ENCODE measurements at places on chromosomes 1 and 21.

DNA sequence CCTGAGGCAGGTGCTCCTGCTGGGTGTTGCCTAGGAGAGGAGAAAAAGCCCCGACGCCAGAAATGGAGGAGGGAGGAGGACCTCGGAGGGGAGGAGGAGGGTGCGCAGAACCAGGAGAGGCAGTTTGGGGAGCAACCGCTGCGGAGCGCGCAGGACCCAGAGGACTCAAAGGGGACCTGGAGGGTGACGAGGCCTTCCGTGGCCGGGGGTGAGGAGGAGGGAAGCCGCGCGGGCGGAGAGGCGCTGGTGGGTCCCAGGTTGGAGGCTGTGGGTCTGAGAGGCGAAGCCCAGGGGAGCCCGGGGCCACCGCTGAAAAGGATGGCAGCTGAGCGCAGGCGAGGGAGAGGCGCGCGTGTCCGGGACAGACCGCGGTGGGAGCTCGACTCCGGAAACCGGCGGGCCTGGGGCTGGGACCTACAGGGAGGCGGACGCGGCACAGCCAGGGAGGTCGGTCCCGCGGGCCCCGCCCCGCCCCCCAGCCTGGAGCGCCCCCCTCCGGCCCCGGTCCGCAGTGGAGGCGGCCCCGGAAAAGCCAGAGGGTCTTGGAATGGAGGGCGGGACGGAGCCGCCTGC, 15.1 kb downstream of the RNF223 start:
- DNase-seq, result no peak

DNA sequence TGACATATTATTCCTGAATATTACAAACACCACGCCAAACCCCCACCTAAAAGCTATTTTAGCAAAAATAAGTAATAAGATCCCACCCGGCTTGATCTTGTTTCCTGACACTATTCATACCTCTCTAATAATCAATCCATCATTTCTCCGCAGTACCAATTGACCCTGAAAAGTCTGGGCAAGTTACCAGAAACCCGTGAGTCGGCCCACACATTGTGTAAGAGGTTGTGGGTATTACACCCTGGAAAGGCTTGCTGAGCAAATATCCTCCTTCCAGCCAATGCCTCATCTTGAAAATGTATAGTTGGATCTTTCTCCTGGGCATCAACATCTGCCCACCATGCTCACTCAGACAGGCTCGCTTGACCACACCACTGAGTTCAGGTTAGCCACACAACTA, 451.0 kb downstream of the TTLL7 start:
- DNase-seq, result no peak

DNA sequence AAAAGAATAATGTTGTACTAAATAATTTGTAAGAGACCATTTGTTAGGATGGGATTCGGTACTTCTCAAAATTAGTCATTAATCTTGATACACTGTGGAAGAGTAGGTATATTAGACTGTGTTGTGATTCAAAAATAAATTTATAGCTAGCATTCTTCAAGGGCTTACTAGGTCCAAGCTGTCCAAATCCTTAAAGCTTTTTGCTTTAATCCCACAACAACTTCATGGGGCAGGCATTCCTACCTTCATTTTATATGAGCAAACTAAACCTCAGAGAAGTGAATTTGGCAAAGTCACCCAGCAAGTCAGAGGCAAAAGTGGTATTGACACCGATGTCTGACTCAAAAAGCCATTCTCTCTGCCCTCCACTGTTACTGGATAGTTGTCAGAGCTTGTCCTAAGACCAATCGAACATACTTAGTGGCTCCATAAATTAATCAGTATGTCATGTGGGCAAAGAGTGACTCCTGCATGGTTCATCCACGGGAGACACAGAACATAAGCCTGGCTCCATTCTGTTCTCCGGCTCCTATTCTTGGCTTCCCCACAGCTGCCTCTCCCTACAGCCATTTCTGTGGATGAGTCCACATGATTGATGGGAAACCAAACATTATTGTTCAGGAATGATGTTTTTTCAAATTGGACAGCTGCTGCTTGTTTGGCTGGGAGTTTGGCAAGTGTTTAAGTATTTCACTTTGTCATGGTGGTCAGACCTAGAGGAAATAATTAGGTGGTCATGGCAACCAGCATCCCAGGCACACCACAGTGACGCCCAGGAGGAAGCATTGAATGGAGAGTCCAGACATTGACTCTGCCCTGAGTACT, 133.4 kb upstream of the FGGY start:
- no peak for DNase-seq

DNA sequence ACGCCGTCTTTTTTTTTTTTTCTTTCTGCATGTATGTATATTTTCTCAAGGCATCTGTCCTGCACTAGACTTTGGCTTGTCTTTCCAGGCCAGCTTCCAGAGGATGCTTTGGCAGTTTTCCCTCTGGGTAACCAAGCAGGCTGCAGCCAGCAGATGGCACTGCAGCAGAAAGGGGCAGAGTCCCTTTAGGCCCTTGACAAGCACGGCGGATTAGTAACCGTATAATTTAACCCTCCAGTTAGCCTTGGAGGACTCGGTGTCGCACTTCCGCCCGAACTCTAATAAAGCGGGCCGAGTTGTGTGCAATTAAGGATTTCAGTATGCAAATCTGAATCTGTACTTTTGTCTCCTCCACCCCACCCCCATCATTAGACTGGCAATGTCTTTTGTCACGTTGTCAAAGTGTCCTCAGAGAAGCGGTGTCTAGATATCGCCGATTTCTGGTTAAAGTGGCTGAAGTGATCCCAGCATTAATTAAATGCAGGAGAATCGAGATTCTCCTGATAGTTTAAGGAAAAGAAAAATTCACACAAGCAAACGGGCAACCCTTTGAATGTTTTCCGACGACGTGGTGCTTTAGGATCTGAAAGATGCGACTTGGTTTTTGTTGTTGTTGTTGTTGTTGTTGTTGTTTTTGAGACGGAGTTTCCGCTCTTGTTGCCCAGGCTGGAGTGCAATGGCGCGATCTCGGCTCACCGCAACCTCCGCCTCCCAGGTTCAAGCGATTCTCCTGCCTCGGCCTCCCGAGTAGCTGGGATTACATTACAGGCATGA, 1.1 kb upstream of the TMEM167B start:
- no peak for DNase-seq

DNA sequence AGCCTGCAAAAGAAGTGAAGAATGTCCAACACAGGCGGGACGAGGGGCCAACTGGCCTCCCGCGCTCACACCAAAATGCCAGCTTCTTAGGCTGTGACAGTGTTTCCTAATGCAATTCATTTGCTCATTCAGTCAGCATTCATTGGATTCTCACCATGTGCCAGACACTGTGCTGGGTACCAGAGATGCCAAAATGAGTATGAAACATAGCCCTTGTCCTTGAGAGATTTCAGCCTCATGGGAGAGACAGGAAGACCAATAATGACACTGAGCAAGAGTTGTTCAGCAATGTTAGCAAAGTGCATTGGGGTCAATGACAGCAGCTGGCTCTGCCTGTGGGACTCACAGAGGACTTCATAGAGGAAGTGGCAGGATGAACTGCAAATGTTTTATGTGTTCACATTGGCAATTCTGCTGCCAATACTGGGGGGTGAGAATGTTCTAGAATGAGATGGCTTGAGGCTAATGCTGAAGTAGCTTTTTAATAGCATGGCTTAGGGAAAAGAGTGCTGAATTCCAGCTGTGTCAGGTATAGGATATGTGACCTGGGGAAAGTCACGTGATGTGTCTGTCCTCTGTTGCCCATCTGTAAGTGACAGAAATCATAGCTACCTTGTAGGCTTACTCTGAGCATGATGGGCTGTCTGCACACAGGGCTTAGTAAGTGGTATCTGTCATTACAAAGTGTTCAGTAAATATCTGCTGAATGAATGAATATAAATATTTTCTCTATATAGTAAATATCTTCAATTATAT, 58.3 kb upstream of the KIF26B start:
- no peak for DNase-seq

GRCh38 chr21:38097789-38098188, 159.0 kb upstream of the KCNJ15 start:
- no peak for DNase-seq

DNA sequence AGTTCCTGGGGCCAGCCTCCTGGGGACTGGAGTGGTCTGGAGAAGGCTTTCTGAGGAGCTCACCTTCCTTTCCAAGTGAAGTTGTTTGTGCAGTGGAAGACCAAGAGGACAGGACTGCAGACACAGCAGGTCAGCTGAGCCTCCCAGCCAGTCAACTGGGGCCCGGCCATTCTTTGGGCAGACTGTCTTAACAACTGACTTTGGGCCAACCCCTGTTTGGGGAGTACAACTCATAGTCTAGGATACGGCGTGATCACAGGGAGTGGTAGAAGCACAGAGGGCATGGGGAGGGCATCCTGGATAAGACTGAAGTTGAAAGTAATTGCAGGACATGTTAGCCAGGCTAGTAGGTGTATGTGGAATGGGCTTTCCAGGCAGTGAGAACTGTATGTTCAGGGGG, 50.3 kb downstream of the PGM1 start:
- no peak for DNase-seq

DNA sequence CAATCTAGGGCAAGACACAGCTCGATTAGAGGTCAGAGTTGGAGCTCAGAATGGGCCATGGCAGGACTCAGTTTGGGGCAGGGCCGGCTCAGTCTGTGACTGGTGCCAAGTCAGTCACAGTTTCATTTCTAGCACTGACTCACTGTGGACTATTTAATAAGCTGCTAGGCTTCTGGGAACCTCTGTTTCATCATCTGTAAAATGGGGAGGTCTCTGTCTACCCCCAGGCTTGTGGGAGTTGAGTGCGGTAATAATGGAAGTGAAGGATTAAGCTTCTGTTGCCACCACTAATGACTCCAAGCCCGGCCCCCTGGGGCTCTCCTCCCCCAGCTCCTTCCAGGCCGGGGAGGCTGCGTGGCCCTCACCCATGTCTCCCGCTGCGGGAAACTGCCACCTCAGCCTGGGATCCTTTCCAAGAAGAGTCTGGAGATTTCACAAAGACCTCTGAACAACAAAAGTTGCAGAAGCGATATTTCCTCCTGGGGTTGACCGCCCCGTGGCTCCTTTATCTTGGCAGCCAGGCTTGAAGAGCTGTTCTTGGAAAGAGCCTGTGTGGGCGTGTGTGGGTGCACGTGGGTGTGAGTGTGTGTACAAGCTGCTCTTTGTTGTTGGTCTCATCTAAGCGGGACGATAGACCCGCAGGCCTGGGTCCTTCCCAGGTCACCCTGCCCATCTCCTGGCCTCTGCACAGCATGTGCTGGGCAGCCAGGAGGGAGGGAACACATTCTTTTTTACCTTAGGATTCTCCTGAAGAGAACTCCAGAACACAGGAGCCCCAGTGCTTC, 29.1 kb downstream of the KNCN start:
- DNase-seq, result no peak

DNA sequence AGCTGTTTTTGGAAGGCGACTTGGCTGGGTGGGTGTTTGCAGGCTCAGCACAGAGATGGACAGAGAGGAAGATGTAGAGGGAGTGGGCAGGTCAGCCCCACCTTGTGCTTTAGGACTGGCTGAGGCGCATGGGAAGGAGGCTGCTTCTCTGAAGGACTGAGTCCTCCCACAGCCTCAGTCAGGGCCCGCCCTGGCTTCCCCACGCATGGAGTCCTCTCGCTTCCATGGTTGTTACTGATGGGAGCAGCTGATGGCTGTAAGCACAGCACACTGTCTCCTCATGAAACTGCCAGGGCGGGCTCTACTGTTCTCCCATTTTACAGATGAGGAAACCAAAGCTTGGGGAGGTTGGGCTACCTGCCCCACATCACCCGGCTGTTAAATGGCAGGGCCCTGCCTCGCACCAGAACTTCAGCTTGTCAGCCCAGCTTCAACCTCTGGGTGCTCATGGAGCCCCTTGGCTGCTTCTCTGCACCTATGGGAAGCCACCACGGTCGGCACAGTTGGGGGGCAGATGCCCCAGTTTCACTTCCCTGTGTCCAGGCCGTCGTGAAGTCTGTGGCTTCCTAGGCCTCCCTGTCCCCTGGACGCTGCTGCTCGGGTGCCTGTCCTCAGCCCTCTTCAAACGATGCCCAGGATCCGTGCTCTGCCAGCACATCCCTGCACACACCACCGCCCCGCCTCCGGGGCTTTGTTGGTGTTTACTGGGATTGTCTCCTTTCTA, 2.4 kb downstream of the TMEM201 start:
- no peak for DNase-seq

DNA sequence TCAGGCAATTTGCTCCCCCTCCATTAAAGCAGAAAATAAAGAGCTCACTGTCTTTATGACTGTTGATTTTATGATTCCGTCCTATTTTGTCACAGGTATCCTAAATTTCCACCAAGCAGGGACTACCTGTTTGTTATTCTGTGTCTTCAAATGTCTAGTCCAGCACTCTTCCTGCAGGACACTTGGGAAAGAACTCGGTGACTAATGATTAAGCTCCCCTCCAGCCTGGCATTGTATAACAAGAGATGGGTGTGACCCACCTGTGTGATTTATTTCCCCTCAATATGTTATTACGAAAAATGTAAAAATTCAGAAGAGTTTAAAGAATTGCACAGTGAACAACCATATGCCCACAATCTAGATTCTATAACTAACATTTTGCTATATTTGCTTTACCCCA, 42.9 kb upstream of the LRRN2 start:
- DNase-seq, result no peak

DNA sequence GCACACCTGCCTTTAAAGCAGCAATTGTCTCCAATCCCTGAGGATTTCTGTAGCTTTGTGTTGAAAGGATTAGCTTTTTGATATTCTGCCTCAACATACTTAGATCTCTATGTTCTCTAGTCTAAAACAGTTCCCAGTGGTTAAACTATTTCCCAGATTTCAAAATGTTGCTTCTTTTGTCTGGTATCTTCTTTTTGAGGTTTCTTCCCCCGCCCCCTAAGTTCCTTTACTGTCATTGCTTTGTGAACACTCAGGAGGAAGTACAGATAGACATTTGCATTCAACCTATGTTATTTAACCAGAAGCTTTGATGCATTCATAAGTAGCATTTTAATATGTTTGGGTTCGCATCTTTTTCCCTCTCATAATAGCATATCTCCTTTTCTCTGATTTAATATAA, 33.5 kb downstream of the CYYR1 start:
- no peak for DNase-seq

- DNase-seq, result no peak
Measured at GRCh38 chr21:46604975-46605766, at the start of gene S100B. Gene S100B (minus strand): TSS chr21:46605082. CDS start chr21:46602415, 2,667 bp downstream.

DNA sequence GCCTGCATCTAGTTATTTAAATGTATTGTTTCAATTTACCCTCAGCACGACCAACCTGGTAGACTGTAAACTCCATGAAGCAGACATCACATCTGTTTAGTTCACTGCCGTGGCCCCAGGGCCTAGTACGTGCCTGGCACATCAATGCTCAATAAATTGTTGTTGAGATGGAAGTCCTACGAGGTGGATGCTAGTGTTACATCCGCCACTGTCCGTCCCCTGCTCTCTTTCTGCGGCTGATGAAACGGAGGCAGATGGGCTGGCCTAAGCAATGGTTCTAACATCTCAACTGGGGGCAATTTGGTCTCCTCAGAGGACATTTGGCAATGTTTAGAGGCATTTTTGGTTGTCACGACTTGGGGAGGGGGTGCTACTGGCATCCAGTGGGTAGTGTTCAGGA, 121.4 kb upstream of the IGSF21 start:
- DNase-seq, result no peak

Measured in activated CD4-positive, CD25-positive, alpha-beta regulatory T cell (primary cell).